ENCODE measurements at places on chromosomes 3 and 15.

DNA sequence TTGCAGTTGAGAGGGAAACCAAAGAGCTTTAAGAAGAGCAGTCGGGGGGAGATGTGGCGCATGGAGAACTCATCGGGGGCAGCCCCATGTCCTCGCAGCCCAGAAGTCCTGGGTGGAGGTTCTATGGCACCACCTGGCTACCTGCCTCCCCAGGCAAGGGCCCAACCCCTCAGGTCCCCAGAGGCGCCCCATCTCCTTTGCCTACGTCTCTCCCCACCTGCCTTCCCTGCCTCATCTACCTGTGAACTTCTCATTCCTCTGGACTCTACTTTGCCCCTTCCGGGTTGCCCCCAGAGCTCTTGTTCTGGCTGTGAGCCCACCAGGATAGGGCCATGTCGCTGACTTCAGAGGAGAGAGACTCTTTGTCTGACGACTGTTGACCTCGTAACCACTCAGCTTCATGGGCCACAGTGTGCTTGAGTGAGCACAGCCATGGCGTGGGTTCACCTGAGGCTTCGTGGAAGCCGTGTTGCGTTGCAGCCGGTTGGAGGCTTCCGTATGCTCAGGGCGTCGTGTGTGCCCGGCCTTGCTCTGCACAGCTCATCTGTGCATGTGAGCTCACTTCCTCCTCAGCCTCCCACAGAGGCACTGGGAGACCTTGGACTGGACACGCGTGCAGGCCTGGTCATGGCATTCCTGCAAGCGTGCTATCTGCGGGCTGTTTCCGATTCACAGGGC lies 13.4 kb downstream of the APBA2 start:
- DNase-seq: no peak

- DNase-seq: no peak
These were observed 127.6 kb downstream of the SOX2 start for GRCh38 chr3:181839039-181839915.

DNA sequence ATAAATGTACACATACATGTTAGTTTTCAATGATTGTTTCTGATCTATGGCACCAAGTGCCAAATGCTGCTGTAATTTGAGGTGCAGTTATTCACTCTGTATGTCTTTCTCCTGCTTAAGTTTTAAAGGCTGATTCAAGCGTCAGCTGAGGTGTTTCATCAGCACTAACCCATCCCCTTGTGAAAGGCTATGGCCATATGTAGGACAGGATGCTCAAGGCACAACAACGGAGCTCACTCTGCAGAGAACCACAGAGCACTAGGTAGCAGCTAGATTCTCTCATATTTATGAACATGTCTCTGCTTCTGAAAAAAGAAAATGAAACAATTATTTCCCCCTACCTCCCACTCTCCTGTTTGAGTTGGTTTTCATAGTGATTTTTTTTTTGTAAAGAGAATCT lies 340.0 kb upstream of the TMCO5A start:
- no peak for DNase-seq

GRCh38 chr3:196662711-196663571 lies 23.4 kb downstream of the NRROS start:
- no peak for DNase-seq

- no peak for DNase-seq
These were observed 151.2 kb upstream of the RORA start for GRCh38 chr15:61380270-61380669.

All from GM12878 (cell line).